ENCODE measurements at places on chromosomes 16 and 17.

- no peak for DNase-seq
Measured at GRCh38 chr16:55462241-55462640, 16.8 kb upstream of the MMP2 start.

DNA sequence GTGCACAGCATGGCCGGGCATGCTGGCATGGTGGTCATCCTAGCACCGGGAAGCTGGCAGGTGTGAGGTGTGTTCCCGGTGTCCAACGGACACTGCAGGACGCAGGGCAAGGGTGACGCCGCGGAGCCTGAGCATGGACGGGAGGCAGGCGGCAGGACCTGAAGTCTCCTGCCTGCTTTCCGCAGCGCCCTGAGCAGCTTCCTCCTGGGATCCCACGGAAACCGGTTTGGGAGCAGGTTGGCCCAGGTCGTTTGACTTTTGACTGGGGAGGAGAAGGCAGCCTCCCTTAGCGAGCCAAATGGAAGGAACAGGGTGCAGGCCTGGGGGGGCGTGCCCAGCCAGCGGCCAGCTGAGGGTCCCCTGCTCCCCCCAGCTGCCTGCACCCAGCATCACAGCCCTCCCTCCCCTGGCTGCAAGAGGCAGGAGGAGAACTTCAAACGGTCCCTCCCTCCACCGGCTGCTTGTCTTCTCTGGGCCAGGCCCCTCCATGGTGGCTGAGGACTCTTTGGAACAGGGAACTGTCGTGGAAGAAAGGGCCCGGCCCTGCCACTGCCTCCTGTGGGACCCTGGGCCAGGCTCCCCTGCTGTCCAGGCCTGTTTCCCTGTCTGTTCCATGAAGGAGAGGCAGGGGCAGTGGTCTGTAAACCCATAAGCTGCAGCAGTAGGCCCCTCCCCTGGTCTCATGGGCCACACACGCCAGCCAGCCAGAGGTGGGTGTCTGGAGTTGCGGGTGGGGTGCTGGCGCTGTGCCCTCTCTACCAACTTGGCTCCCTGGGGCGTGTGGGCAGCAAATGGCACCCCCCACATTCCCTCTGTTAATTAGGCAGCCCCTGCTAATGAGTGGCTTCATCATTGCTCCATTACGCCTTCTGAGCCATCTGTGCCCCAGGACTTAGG is 7.8 kb upstream of the ADGRG1 start:
- DNase-seq = no peak

- DNase-seq = peak; percentile 75
Measured at GRCh38 chr16:88437367-88437964, 15.6 kb upstream of the ZFPM1 start.

- DNase-seq = no peak
Measured at GRCh38 chr16:55571191-55571897, 4.9 kb downstream of the CAPNS2 start.

DNA sequence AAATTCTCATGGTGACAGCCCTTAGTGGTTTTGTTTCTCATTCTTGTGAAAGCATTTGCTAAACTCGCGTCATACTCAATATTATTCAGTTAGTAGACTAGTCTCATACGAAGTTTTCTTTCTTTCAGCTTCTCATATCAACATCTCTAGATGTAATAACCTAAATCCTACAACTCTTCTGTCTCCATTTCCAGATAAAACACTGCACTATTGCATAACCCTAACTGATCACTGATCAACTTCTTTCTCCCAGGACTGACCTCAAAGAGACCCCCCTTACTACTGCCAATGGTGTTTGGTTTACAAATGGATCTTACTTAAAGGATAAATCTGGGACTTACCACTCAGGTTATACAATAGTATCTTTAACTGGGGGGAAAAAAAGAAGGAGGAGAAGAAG is 36.3 kb upstream of the TEKT1 start:
- no peak for DNase-seq

- DNase-seq = no peak
Measured at GRCh38 chr16:81686391-81687130, 92.5 kb upstream of the PLCG2 start.

DNA sequence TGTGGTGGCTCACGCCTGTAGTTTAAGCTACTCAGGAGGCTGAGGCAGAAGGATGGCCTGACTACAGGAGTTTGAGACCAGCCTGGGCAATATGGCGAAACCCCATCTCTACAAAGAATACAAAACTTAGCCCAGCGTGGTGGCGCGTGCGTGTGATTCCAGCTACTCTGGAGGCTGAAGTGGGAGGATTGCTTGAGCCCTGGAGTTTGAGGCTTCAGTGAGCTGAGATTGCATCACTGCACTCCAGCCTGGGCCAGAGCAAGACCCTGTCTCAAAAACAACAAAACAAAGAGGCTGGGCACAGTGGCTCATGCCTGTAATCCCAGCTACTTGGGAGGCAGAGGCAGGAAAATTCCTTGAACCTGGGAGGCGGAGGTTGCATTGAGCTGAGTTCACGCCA is 7.0 kb upstream of the CSNK1D start:
- no peak for DNase-seq

DNA sequence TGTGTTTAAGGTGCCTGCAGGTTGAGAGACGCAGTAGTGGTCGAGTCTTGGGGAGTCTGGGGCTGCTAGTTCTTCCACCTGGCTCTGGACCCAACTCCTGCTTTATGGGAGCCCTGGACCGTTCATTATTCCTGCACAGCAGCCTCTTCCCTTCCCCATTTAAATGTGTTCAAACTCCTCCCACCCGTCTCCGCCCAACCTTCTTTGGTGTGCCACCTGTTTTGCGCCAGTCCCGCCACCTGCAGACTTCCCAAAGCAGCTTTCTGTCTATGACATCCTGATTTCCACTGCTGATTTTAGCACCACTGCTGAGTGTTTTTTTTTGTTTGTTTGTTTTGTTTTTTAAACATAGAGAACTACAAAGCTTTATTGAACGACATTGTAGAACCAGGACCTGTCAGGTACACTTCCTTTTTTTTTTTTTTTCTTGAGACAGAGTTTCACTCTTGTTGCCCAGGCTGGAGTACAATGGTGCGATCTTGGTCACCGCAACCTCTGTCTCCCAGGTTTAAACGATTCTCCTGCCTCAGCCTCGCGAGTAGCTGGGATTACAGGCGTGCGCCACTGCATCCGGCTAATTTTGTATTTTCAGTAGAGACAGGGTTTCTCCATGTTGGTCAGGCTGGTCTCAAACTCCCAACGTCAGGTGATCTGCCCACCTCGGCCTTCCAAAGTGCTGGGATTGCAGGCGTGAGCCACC is 12.8 kb downstream of the ADORA2B start:
- no peak for DNase-seq

DNA sequence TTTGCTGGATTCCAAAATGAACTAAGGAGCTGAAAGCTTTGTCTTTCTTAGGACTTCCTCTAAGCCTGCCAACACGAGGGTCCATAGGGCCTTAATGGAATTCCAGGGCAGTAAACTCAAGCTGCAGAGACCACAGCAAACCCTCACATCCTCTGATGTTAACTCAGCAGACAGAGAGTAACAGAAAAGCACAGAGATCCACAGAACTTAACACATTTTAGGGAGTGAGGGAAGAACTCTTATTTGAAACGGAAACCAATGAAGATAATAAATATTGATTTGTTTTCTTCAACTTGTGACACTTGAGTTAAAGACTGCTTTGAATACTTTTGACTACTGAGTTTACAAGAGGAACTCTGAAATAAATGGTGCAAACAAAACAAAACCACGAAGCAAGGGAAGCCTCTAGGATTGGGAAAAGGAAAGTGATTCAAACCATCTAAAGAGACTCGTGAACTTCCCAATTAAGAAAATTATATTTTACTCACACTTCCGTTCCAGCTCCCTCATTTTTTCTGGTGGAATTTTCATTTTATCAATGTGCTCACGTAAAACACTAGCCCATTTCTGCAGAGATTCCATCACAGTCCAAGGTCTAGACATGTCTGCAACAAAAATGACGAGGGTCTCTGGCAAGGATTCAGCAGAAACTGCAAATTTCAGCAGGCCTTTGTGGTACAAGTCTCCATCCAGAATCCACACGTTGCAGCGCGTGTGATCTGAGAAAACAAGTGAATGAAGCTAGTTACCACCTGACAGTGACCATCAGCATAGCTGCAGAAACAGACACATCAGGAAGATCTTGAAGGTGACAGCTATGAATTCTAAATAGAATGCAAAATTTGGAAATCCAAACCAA is 9.2 kb downstream of the DYNC1LI2 start:
- DNase-seq = no peak

GRCh38 chr16:47970291-47970931 is 185.4 kb downstream of the ABCC12 start:
- no peak for DNase-seq

- no peak for DNase-seq
Measured at GRCh38 chr16:85954927-85955519, 56.1 kb downstream of the IRF8 start.

DNA sequence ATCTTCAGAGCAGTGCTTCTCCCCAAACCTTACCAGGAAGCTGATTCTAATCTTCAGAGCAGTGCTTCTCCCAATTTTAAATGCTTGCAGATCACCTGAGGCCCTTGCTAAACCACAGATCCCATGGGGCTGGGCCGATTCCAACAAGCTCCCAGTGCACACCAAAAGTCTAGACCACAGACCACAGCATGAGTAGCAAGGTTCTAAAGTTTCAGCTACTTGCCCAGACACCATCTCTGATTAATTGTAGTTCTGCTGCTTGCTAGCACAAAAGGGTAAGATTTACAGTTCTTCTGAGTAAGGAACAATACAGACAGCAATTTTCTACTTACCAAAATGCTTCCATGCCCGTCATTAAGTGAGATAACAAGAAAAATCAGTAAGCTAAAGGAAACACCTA is 12.2 kb downstream of the CLEC3A start:
- no peak for DNase-seq

DNA sequence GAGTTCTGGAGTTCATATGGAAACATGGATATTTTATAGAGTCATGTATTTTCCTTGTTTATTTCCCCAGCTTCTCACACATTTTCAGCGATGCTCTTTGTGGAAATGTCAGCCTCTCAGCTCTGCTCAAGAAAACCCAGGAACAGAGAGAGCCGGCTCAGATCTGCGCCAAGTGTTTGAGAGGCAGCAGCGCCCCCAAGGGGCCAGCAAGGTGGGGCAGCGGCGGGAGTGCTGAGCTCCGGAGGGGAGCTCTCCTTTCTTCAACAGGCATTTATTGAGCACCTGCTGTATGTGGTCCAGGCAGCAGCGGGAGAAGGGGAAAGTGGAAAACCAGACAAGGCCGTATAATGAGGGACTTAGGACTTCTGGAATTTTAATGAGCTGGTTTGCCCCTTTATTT is 421.1 kb upstream of the C16orf82 start:
- DNase-seq = peak; percentile 72

GRCh38 chr16:69481901-69482341 is 57.5 kb downstream of the CYB5B start:
- no peak for DNase-seq

DNA sequence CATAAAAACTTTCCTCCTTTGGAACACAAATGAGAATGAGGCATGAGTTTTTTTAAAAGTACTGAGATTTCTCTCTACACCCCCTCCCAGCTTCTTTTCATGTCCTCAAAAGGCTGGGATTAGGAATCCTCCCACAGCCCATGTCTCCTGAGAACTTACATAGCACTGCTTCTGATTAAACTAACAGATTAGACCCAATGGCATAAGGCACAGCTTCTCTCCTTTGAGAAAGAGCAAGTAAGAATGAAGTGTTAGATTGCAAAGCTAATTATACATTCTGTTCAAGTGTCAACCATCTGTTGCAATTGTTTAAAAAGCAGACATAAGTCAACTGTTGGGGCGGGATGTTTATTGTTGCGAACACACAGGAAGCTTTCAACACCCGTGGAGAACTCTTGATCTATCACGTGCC is 715.1 kb downstream of the CDH11 start:
- no peak for DNase-seq

DNA sequence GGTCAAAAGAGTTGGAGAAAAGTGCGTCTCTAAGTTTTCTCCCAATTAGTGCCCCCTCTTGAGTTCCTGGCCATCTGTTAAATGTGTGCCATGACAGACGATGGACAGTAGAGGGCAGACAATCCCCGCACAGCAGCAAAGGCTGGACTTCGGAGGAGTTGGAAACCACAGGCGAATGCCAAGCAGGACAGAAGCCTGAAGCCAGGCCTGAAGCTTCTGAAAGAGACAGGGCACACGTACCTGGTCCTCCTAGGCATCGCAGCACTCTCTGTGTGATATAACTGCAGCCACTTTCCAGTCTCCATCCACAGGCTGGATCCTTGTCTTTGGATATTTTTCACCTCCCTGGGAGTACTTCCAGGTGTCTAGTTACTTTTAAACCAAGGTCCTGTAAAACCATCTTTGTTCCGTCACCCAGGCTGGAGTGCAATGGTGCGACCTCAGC is 14.5 kb downstream of the C17orf100 start:
- DNase-seq = peak; percentile 57

DNA sequence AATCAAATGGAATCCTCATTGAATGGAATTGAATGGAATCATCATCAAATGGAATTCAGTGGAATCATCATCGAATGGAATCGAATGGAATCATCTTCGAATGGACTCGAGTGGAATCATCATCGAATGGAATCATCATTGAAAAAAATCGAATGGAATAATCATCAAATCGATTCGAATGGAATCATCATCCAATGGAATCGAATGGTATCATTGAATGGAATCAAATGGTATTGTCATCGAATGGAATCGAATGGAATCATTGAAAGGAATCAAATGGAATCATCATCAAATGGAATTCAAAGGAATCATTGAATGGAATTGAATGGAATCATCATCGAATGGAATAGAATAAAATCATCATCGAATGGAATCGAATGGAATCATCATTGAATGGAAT is 619.3 kb downstream of the TP53TG3F start:
- no peak for DNase-seq

DNA sequence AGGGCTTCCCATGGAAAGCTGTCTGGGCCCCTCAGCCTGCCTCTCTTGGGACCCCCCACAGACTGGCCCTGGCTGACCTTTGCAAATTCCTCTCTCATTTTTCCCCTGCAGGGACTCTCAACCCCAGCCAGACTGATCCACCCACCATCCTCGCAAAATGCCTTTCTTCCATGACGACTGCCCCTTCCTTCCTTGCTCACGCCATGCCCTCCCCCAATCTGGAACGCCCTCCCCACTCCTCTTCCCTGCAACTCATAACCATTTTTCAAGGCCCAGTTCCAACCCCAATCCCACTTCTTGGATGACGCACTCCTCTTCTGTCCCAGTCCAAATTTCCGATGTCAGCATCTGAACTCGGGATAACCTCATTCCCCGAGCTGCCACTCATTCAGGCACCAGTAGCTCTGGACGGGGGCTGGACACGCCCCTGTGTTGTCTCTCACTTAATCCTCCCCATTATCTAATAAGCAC is 1.3 kb upstream of the DNAI2 start:
- no peak for DNase-seq
